ENCODE measurements at places on chromosomes 11 and 22.
A peak's percentile ranks its signal among the peaks of the same experiment; 100 is the strongest.

DNA sequence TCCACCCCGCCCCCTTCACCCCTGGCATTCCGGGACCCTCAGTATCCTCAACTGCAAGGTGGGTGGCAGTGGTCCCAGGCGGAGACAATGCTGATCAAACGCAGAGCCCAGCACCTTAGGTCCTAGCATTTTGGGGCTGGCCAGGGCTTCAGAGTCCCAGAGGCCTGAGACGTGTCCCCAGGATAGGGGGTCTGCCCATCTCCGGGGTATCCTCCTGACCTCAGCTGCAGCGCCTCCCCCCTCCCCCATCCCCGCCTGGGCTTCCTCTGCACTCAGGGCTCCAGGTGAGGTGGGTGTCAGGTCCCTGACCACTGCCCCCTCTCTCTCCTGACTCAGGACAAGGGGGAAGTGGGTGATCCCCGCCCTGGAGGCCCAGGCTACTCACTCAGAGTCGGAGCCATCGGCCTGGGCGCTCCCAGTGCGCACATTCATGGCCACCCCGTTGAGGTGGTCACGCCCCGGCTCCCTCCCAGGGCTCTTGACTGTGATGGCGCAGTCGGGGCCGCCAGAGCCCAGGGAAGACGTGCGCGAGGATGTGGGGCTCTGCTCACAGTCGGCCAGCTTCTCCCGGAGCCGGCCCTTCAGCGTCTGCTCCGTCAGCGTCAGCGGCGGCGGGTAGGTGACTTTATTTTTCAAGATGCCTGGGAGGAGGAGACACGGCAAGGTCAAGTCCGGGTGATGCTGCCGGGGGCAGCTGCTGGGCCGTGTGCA lies 28.3 kb downstream of the TRMU start:
- no peak for DNase-seq

DNA sequence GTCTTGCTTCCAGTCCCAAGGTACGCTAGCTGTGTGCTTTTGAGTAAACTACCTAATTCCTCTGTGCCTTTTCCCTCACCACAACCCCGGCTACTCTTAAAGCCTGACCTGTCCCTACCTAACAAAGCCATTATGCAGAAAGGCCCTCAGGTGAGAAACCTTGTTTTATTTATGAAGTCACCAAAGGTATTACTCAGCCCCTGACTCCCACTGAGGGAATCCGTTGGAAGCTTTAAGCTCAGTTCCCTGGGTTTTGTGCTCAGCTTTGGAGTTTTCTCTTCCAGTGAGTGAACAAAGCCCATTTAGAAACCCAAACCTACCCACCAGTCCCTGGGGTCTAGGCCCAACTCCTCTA lies 90.9 kb downstream of the APIP start:
- no peak for DNase-seq

GRCh38 chr11:78228467-78228866 lies 39.7 kb downstream of the USP35 start:
- peak; percentile 75 for DNase-seq

- DNase-seq = peak; percentile 62
Observed at GRCh38 chr11:107722662-107723061, 10.8 kb upstream of the SLN start.

DNA sequence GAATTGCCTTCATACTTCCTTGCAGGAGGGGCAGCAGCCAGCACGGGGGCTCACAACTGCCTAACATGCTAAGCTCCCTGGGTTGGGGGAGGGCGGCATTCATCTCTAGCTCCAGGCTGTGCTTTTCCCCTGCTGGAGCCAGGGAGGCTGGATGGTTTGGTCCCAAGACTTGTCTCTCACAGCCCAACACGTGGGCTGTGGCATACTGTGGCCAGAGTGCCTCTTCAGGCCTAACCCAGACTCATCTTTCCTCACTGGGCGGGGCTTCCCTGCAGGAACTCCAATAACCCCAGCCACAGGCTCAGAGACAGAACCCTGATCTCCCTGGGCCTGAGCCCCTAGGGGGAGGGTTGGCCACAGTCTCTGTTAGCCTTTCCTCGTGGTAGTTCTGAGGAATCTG lies 121.9 kb upstream of the PLET1 start:
- DNase-seq = no peak

- no peak for DNase-seq
Observed at GRCh38 chr11:46414466-46414796, 22.9 kb upstream of the CHRM4 start.

- peak; percentile 87 for DNase-seq
Observed at GRCh38 chr22:28051787-28052356, 132.8 kb upstream of the PITPNB start.

GRCh38 chr11:106813806-106814205 lies 204.5 kb downstream of the GUCY1A2 start:
- DNase-seq = no peak

- no peak for DNase-seq
Observed at GRCh38 chr11:40514124-40514523, 945.3 kb downstream of the LRRC4C start.

- no peak for DNase-seq
Observed at GRCh38 chr11:74633406-74634393, 41.3 kb downstream of the POLD3 start.

All from tongue (tissue), 3 donors.